Activated CD8-positive, alpha-beta memory T cell treated with anti-CD3 and anti-CD28 coated beads, Interleukin-2, amount 10 ng/mL, durations not matched to agents 7 days and 5 days (primary cell): ENCODE measurements at places on chromosomes 7 and 10.

GRCh38 chr7:102285540-102286236 is 980 bp upstream of the SH2B2 start:
- H3K4me3 ChIP-seq, result no peak overlapping the region
- DNase-seq, result no peak
- peaks cover 25% of the 10 kb centered on the region for H3K27me3 ChIP-seq
- H3K4me1 ChIP-seq, result peaks cover 22% of the 10 kb centered on the region
- no peaks in the 10 kb centered on the region for H3K36me3 ChIP-seq

GRCh38 chr7:30750683-30751650 is 968 bp upstream of the INMT start:
- H3K27me3 ChIP-seq, result no peaks in the 10 kb centered on the region
- no peaks in the 10 kb centered on the region for H3K4me1 ChIP-seq
- no peak overlapping the region for H3K27ac ChIP-seq
- H3K4me3 ChIP-seq, result no peak overlapping the region
- DNase-seq, result no peak
- no peaks in the 10 kb centered on the region for H3K36me3 ChIP-seq

- H3K4me1 ChIP-seq, result no peaks in the 10 kb centered on the region
- H3K27ac ChIP-seq, result no peak overlapping the region
- no peak overlapping the region for H3K4me3 ChIP-seq
- DNase-seq, result no peak
- H3K27me3 ChIP-seq, result peaks cover under 1% of the 10 kb centered on the region
- no peaks in the 10 kb centered on the region for H3K36me3 ChIP-seq
Observed at GRCh38 chr7:138957753-138958390, 23.3 kb downstream of the KIAA1549 start.

DNA sequence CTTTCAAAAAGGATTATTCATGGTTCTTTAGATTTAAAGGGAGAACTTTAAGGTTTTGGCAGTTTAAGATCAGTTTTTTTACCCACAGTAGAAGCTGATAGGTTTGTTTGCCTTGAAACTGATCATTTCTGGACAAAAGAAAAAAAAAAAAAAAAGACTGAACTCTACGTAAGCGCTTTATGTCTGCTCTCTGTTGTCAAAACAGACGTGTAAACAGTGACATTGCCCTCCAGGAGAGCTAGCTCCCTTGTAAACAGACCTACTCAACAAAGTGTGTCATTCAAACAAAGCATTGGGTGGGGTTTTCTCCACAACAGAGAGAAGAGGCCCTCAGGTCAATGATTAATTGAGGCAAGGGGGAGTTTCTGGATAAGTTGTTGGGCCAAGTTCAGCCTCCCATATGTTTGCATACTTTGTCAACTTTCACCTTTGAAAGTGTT is 568.1 kb upstream of the LRRN3 start:
- H3K4me1 ChIP-seq, result no peaks in the 10 kb centered on the region
- no peaks in the 10 kb centered on the region for H3K27me3 ChIP-seq
- H3K27ac ChIP-seq, result no peak overlapping the region
- no peaks in the 10 kb centered on the region for H3K36me3 ChIP-seq
- H3K4me3 ChIP-seq, result no peak overlapping the region

DNA sequence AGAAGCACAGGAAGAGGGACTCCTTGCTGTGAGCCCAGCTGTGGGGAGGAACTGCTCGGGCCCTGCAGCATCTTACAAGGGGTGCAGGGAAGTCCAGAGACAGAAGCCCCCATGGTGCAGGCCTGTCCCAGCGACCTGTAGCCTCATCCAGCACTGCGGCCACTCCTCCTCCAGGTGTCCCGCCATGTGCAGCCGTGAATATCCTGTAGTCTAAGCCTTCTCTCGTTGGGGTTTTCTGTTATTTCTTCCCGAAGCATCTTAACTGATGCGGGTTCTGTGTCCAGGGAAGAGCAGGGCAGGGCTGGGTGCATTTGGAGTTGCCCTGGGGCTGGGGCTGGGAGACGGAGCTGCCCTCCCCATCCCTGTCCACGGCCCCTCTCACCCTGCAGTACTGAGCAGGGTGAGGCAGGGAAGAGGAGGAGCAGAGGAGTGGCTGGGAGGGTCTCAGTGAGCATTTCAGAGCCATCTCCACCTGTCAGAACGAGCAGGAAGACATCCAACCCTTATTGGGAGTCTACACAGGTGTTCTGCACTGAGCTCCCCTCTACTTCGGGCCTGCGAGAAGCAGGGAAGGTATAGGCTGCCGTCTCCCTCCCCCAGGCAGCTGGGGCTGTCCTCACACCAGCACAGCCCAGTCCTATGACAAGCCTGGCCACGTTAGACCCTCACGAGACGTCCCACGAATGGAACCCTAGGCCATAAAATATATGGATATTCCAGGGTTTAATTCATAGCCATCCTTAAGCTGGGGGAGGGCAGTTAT is 494.5 kb downstream of the DNAJB6 start:
- no peak overlapping the region for H3K4me3 ChIP-seq
- H3K4me1 ChIP-seq, result no peaks in the 10 kb centered on the region
- DNase-seq, result no peak

- H3K4me3 ChIP-seq, result no peak overlapping the region
- no peaks in the 10 kb centered on the region for H3K27me3 ChIP-seq
- peaks cover 7% of the 10 kb centered on the region for H3K36me3 ChIP-seq
- DNase-seq, result no peak
- peaks cover 9% of the 10 kb centered on the region for H3K4me1 ChIP-seq
- no peak overlapping the region for H3K27ac ChIP-seq
Observed at GRCh38 chr10:103353281-103353680, 2.3 kb upstream of the PCGF6 start.

DNA sequence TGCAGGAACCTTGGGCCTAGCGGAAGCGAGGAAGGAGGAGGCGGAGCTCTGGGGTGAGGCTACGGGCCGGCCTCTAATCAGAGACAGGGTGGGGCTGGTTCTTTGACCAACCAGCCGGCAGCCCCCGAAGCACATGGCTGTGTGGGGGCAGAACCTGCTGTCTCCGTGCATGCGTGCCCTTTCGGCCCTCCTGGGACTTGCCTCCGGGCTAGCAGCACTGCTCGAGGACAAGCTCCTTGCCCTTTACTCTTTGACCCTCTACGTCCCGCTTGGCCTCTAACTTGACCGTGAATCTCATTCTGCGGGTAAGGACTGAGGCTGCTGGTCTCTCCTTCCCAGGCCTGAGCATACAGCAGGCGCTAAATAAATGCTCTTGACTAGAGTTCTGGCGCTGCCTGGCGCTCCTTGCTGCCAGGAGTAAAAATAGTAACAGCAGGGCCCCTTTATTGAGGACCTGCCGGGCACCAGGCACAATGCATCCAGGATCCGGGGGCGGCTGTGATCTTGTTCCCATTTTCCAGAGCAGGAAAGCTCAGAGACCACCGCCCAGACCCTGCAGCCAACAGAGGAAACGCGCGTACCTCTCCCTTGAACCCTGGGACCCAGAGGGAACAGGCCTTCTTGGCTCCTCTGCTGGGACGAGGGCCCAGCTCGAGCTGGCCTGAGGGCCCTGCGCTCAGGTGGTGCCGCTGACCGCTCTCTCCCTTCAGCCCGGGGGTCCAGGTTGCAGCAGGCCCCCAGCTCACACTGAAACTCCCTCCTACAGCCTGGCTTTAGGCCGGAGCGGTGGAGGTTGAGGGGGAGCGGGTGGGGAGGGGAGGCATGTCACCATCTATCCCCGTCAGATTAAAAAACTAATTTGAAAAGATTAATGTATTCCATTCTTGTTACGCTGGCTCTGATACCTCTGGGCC is 2.7 kb upstream of the COMTD1 start:
- no peaks in the 10 kb centered on the region for H3K27me3 ChIP-seq
- no peak overlapping the region for H3K27ac ChIP-seq
- DNase-seq, result no peak
- peaks cover 12% of the 10 kb centered on the region for H3K4me1 ChIP-seq
- no peak overlapping the region for H3K4me3 ChIP-seq

DNA sequence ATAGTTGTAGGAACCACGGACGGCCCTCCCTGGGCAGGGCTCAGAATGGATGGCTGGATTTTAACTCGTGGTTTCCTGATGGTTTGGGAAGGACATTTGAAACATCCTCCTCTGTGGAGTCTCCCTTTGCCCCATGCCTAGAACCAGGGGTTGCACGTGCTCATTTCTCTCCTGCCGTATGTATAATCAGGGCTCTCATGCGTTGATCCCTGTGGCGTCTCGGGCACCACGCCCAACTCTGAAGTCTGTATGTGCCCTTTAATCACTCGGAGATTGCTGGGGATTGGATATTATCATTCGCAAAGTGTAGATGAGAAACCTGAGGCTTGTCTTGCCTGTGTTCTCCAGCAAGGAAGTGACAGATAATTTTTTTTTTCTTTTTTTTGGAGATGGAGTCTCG is 257.1 kb downstream of the CAMK1D start:
- DNase-seq, result no peak
- H3K4me3 ChIP-seq, result peak overlapping the region; percentile 60
- H3K4me1 ChIP-seq, result peaks cover 16% of the 10 kb centered on the region
- H3K36me3 ChIP-seq, result no peaks in the 10 kb centered on the region

- no peak for DNase-seq
- no peak overlapping the region for H3K27ac ChIP-seq
- H3K4me3 ChIP-seq, result no peak overlapping the region
- peaks cover 10% of the 10 kb centered on the region for H3K4me1 ChIP-seq
- H3K36me3 ChIP-seq, result no peaks in the 10 kb centered on the region
- H3K27me3 ChIP-seq, result no peaks in the 10 kb centered on the region
Observed at GRCh38 chr10:96641396-96642295, 54.8 kb upstream of the TM9SF3 start.

DNA sequence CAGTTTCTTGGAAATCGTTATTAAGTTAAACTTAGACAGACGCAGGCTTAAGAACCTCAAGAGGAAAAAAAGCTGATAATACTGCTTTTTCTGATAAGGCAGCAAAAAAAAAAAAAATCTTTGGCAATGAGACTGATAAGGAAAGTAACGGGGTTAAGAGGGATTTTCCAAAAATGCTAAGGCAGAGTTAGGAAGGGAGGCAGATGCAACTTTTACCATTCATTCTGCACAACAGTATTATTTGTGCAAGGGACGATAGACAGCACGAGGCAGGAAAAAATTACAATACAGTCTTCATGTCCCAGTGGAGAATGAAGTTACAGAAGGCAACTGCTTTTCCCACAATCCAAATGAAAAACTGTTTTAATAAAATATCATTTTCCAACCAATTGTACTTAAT is 194.0 kb downstream of the DOCK4 start:
- H3K36me3 ChIP-seq, result no peaks in the 10 kb centered on the region
- H3K4me3 ChIP-seq, result no peak overlapping the region
- H3K4me1 ChIP-seq, result peaks cover 4% of the 10 kb centered on the region
- DNase-seq, result no peak
- no peak overlapping the region for H3K27ac ChIP-seq
- peaks cover 2% of the 10 kb centered on the region for H3K27me3 ChIP-seq

GRCh38 chr10:126585249-126586017 is 85.1 kb downstream of the C10orf90 start:
- H3K4me3 ChIP-seq, result no peak overlapping the region
- H3K4me1 ChIP-seq, result no peaks in the 10 kb centered on the region
- DNase-seq, result no peak
- no peaks in the 10 kb centered on the region for H3K27me3 ChIP-seq

GRCh38 chr10:79492839-79493238 is 19.5 kb upstream of the EIF5AL1 start:
- H3K4me1 ChIP-seq, result peaks cover 15% of the 10 kb centered on the region
- H3K27ac ChIP-seq, result no peak overlapping the region
- peaks cover 36% of the 10 kb centered on the region for H3K27me3 ChIP-seq
- H3K4me3 ChIP-seq, result no peak overlapping the region
- peak; percentile 30 for DNase-seq

GRCh38 chr10:92014620-92015019 is 91.0 kb downstream of the BTAF1 start:
- H3K27ac ChIP-seq, result no peak overlapping the region
- no peak for DNase-seq
- H3K4me3 ChIP-seq, result no peak overlapping the region
- H3K4me1 ChIP-seq, result peaks cover 13% of the 10 kb centered on the region
- peaks cover 56% of the 10 kb centered on the region for H3K36me3 ChIP-seq

DNA sequence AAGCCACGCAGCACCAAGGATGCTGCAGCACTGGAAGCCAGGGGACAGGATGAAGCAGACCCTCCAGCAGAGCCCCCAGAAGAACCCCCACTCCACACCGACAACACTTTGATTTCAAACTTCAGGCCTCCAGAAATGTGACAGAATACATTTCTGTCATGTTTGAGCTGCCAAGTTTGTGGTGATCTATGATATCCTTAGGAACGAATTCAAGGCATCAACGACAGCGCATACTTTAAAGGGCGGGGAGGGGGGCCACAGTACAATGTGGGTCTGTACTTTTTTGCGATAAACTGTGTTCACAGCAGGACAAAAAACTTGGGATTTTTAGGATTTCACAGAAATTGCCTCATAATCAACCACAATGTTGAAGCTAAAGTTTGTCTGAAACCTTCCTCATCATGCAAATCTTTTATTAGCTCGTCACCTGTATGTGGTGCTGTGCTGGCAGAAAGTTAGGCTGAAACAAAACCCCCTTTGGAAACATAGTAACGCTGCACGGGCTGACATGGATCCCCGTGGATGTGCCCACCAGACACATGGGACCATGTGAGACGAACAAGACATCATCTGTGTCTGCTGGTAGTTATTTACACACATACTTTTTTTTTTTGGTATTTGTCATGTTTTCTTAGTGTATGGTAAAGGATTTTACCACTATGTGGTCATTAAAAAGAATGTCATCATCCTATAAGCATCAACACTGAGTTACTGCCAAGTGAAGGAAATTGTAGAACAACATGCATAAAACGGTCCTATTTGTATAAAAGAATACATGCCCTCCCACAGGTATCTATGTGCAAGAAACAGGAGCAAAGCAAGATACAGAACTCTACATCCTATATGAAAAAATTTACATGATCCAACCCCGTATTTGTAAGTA is 113.3 kb upstream of the AFAP1L2 start:
- no peaks in the 10 kb centered on the region for H3K27me3 ChIP-seq
- H3K4me1 ChIP-seq, result peaks cover 60% of the 10 kb centered on the region
- H3K36me3 ChIP-seq, result peaks cover 13% of the 10 kb centered on the region
- no peak overlapping the region for H3K4me3 ChIP-seq

- no peak for DNase-seq
- H3K4me3 ChIP-seq, result no peak overlapping the region
- H3K27me3 ChIP-seq, result peaks cover 7% of the 10 kb centered on the region
- no peaks in the 10 kb centered on the region for H3K36me3 ChIP-seq
Observed at GRCh38 chr7:157745721-157746709, 409.2 kb downstream of the DNAJB6 start.

DNA sequence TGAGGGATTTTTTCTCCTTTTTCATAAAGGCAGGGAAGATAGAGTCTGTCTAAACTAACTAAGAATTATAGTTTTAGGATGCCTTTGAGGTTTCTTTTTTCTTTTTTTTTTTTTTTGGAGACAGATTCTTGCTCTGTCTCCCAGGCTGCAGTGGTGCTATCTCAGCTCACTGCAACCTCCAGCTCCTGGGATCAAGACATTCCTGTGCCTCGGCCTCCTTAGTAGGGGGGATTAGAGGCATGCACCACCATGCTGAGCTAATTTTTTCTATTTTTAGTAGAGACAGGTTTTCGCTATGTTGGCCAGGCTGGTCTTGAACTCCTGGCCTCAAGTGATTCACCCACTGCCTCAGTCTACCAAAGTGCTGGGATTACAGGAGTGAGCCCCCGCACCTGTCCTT is 239.7 kb downstream of the KCND2 start:
- H3K36me3 ChIP-seq, result no peaks in the 10 kb centered on the region
- no peak overlapping the region for H3K4me3 ChIP-seq
- no peaks in the 10 kb centered on the region for H3K4me1 ChIP-seq
- no peak overlapping the region for H3K27ac ChIP-seq
